ENCODE measurements at places on chromosomes 7 and 10.

GRCh38 chr7:29883462-29884398 lies 77.4 kb downstream of the WIPF3 start:
- DNase-seq, result no peak

GRCh38 chr7:102473271-102473991 lies 5.3 kb downstream of the POLR2J start:
- DNase-seq, result no peak

GRCh38 chr7:128221929-128222403 lies 19.1 kb upstream of the LEP start:
- no peak for DNase-seq

DNA sequence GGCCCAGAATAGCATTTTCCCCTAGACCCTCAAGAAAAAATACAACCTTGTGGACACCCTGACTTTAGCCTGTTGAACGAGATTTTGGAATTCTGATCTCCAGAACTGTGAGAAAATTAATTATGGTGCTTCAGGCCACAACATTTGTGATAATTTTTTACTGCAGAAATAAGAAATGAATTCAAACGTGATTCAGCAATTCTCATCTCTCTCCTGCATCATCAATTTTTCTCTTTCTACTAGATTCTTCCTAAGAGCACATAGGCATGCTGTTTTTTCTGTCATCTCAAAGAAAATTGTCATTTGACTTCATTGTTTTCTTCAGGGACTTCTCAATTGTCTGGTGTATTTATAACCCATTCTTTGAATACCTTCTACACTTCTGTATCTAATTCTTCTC lies 8.9 kb upstream of the AKR1C2 start:
- DNase-seq, result no peak

GRCh38 chr7:33757563-33758165 lies 147.7 kb upstream of the BMPER start:
- no peak for DNase-seq

DNA sequence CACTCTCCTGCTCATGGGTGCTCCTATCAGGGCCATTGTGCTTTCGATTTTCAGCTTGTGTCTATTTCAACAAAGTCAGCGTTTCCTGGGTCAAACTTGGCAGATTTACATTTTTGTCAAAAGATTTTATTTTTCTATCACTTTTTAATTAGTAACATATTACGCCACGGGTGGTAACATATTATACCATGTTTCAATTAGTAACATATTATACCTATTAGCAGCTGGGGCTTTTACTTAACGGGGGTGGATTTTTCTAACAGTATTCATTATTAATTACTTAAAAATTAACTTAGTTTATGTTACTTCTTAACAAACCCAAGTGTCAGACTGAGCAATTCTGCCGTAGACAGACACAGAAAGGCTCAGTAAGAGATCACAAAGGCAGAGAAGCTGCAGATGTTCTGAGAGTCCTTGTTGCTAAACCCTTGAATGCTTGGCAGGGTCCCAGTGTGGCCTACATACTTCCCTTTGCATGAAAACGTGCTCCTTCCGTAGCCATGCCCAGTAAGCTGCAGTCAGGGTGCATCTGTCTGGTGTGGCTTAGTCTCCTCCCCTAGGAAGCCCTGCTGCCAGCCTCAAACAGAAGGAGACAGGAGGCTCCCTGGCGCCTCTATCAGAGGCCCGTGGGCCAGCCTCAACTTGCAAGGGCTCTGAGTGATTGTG lies 263.1 kb upstream of the CXCL12 start:
- DNase-seq, result no peak

DNA sequence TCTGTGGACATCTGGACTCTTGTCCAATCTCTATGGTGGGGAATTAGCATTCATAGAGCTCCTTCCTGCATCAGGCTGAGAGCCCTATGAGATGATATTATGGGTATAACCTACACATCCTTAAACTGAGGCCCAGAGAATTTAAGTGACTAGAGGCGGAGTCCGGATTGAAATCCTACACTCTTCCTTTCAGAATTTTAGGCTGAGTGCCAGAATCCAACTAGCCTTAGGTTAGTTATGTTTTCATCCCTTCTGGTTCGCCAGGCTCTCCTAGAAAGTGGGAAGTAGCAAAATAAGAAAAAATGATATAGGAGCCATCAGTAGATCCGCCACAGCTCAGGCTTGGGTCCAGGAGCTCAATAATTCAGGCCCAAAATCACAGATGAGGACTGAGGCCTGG lies 212.5 kb downstream of the GLI3 start:
- no peak for DNase-seq

DNA sequence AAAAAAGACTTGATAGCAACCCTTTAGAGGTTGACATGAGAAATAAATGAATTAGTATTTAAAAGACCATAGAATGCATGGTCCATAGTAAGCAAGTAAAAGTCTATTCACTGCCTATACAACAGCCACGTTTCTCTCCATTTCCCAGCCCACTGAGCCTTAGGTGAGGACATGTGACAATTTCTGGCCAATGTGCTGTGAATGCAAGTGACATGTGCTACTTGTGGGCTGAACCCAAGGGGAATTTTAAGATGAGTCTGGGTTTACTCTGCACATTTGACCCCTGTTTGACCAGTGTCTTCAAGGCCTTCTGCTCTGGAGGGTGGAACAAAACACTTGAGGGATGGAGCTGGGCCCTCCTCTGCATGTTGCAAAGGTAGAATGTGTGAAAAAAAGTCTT lies 384.4 kb upstream of the KLF6 start:
- no peak for DNase-seq

DNA sequence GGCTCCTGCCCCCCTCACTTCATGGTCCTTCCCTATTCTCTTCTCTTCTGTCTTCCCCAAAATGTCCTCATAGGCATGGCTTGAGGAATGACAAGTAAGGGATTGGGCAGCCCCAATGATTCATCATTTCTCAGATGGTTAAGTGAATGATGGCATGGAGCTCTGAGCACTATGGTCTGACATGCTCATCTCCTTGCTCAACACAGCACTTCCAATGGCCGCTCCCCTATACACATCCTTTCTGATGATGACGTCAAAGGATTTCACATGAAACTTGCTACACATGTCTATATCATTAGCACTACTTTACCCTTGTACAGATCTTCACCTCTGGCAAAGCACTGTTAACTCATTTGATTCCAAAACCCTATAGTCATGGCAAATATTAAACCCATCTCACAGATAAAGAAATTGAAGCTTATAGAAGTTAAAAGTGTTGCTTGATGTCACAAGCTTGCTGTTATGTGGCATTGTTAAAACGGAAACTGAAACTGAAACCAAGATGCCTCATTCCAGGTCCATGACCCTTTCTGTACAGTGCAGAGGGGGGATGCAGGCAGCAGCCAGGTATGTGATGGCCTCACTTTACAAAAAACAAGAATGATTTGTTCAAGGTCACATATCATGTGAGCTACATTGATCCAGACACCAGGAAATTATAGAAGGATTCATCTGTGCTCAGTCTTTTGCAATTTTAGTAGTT lies 90.0 kb upstream of the PLXNA4 start:
- no peak for DNase-seq

Data from right renal cortex interstitium (tissue), 3 donors.